ENCODE measurements at places on chromosomes 4 and X. TPM values are rescaled to one million over a fixed set of nuclear protein-coding genes. Genes with fewer than 3 reads are reported as not detected.

- DNase-seq: no peak
These were observed 477 bp upstream of the HAND2 start for GRCh38 chr4:173530326-173531085.

GRCh38 chrX:1397441-1398270 lies 5.7 kb upstream of the SLC25A6 start:
- no peak for DNase-seq

Gene HMGN5
- total RNA-seq: 1.7 TPM

GRCh38 chr4:6557856-6558255 lies 17.1 kb upstream of the MAN2B2 start:
- DNase-seq: no peak

Gene MAGEE2
- not detected for total RNA-seq

Gene P2RY10
- total RNA-seq: not detected

Gene EDA
- total RNA-seq: 0.07 TPM

Gene PPP2R2C
- total RNA-seq: 38.9 TPM

Gene SLC4A4
- 18.0 TPM for total RNA-seq

DNA sequence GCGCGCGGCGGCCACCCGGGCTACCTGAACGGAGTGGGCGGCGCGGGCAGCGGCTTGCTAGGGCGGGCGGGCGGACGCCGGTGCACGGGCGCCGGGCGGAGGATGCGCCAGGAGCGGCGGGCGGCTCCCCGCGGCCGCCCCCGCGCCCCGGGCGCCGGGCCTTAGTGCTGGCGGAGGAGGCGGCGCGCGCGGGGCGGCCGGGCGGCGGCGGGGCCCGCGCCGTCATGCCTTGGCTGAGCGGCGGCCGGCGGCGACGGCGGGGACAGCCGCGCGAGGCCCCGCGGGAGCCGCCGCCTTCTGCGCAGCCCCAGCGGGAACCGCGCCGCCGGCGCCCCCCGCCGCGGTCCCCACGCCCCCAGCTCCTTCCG lies 48.2 kb downstream of the CLDN34 start:
- no peak for DNase-seq

Gene OFD1
- total RNA-seq: 15.5 TPM

- peak; percentile 18 for DNase-seq
These were observed 68.4 kb downstream of the NSG1 start for GRCh38 chr4:4455210-4455865.

Gene TSPAN6
- total RNA-seq: 16.9 TPM

DNA sequence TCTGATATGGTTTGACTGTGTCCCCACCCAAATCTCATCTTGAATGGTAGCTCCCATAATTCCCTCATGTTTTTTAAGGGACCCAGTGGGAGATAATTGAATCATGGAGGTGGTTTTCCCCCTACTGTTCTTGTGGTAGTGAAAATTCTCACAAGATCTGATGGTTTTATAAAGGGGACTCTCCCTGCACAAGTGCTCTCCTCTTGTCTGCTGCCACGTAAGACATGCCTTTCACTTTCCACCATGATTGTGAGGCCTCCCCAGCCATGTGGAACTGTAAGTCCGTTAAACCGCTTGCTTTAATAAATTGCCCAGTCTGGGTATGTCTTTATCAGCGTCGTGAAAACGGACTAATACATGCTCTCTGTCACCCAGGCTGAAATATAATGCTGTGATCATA lies 200.9 kb upstream of the SLIT2 start:
- no peak for DNase-seq

- DNase-seq: no peak
These were observed 141.1 kb downstream of the QDPR start for GRCh38 chr4:17370818-17371217.

Gene HSD17B13
- not detected for total RNA-seq

- no peak for DNase-seq
These were observed 38.1 kb downstream of the EIF4E start for GRCh38 chr4:98890702-98891455.

Gene ADH4
- total RNA-seq: not detected

All from Caki2 (cell line).